GM04503 (cell line): ENCODE measurements at places on chromosomes 7 and 10.

- DNase-seq: peak; percentile 60
Observed at GRCh38 chr7:30851651-30852307, 59.9 kb upstream of the AQP1 start.

DNA sequence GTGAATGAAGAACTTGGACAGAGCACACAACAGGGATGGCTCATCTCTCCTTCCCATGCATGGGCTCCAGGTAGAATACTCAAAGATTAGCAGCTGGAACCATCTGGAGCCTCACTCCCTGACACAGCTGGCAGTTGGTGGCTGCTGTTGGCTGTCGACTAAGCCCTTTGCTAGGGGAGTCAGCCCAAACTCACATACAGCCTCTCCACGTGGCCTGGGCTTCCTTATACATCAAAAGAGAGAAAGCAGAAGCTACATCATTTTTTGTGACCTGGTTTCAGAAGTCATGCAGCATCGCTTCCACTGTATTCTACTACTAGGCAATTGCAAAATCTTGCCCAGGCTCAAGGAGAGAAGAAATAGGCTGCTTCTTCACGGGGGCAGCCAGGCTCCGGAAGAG lies 24.4 kb downstream of the ASNS start:
- DNase-seq: no peak

DNA sequence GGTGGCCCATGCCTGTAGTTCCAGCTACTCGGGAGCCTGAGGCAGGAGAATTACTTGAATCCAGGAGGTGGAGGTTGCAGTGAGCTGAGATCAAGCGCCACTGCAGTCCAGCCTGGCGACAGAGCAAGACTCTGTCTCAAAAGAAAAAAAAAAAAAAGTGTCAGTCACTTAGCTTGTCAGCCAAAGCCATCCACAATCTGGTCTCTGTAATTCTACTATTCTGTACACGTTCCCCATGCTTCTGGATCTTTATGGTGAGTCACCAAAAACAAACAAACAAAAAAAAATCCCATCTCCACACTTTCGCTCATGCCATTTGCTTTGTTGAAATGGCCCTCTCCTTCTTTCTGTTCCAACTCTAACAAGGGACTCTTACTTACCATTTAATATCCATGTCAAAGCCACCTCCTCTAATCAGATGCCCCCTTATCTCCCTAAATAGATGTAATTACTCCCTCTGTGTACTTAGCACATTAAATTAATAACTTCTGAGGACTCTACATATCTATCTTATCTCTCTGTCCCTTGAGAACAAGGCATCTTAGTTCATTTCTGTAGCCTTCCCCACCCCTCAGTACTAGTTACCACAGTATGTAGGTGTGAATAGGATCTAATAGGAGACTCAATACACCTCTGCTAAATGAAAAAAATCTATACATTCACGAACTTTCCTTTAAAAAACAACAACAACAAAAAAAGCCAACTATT lies 128.4 kb downstream of the ELMO1 start:
- no peak for DNase-seq

- DNase-seq: no peak
Observed at GRCh38 chr10:110544958-110545537, 22.4 kb upstream of the SMC3 start.

DNA sequence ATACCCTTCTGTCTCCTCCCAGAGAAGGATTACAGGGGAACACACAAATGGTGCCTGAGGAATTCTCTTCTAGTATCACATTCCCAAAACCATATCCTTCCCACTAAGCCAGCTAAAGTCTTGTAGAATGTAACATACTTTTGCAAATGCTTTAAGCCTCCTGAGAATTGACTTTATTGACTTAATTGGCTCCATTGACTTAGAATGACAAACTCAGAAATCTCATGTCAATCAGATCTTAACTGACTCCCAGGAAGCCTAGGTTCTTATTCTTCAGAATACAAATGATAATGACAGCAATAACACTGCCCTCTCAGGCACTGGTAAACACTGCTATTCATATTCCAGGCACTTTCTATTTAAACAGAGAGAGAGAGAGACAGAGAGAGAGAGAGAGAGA lies 356.9 kb upstream of the PRKCQ start:
- no peak for DNase-seq
